ENCODE measurements at places on chromosomes 4 and X. TPM values are rescaled to one million over a fixed set of nuclear protein-coding genes. Genes with fewer than 3 reads are reported as not detected.

ELOVL6 gene
- 2.9 TPM for total RNA-seq

STOX2 gene
- 8.6 TPM for total RNA-seq

CPLX1 gene
- total RNA-seq = 1.6 TPM

CCNB3 gene
- total RNA-seq = 0.35 TPM

ETDB gene
- not detected for total RNA-seq

ZNF518B gene
- total RNA-seq = 3.3 TPM

COL25A1 gene
- 0.46 TPM for total RNA-seq

GCNA gene
- 2.0 TPM for total RNA-seq

RIPPLY1 gene
- total RNA-seq = not detected

IRF2 gene
- total RNA-seq = 16.1 TPM

DNA sequence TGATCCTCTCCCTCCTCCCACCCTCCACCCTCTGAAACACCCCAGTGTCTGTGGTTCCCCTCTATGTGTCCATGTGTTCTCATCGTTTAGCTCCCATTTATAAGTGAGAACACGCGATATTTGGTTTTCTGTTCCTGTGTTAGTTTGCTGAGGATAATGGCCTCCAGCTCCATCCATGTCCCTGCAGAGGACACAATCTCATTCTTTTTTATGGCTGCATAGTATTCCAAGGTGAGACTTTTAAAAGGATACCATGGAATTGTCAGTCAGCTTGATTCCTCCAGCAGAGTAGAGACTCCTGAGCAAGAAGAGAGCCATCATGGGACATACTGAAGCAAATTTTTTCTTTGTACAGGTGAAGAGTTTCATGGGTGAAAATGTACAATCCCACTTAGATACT lies 38.8 kb upstream of the MTM1 start:
- no peak for DNase-seq

DNA sequence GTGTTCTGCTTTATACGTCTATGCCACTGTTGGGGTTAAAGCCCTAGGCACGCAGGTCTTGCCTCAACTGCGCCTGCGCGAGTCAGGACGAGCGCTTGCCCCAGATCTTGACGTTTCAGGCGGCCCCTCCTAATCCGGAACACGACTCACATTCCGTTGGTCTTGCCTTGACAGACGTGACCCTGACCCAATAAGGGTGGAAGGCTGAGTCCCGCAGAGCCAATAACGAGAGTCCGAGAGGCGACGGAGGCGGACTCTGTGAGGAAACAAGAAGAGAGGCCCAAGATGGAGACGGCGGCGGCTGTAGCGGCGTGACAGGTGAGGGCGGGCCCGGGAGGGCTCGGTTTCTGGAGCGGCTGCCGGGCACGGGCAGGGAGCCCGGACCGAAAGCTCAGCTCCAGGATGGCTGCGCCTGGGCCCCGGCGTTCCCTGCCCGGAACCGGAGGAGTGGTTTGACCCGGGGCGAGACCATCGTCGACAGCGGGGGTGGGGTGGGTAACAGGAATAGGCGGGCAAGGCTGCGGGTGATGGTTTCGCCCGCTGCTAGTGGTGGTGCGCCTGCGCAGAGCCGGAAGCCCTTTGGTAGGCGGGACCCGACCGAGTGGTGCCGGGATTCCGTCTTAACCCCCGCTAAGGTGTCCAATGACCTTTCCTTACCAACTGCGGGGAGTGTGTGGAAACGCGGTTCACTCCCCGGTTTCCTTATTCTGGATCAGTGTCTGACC lies at the start of gene ARAF:
Gene ARAF (plus strand): TSS at position 272 of the 725 bp plus-strand sequence. CDS start 1,763 bp downstream, outside the sequence.
- peak; percentile 98 for DNase-seq

DNA sequence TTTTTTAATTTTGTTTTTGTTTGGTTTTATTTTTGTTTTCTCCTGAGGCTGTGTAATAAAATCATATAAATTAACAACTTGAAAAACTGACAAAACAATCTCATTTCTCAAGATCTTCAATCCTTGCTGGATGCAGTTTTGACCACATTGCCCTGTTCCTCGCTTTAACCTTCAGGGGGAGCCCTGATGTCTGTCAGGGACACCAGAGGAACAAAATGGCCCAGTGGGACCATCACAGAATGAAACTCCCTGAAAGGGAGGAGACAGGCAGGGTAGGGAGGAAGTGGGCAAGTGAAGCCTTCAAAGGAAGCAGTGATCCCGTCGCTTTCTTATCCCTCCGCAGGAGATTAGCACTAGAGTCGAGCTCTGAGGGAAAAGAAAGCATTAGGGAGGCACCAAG lies 274.9 kb upstream of the LDB2 start:
- DNase-seq = no peak

- no peak for DNase-seq
Observed at GRCh38 chrX:71067712-71068043, 456 bp downstream of the SNX12 start.

DNA sequence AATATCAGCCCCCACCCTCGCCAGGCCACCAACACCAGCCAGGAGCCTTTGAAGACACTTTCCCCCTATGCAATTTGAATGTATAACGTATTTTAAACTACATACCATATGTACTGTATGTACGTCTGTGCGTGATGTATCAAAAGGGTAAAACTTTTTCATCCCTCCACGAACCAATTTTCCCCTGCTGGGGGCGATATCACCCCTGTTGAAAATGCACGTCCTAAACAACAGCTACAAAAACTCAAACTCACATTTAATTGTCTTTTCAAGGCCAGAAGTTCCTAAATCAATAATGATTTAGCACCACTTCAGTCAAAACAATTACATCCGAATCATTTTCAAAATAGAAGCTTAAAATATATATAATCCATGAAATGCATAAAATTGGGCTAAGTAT lies 1.4 kb downstream of the VEGFD start:
- no peak for DNase-seq

GRCh38 chr4:151940291-151940690 lies 179.5 kb upstream of the GATB start:
- no peak for DNase-seq

DNA sequence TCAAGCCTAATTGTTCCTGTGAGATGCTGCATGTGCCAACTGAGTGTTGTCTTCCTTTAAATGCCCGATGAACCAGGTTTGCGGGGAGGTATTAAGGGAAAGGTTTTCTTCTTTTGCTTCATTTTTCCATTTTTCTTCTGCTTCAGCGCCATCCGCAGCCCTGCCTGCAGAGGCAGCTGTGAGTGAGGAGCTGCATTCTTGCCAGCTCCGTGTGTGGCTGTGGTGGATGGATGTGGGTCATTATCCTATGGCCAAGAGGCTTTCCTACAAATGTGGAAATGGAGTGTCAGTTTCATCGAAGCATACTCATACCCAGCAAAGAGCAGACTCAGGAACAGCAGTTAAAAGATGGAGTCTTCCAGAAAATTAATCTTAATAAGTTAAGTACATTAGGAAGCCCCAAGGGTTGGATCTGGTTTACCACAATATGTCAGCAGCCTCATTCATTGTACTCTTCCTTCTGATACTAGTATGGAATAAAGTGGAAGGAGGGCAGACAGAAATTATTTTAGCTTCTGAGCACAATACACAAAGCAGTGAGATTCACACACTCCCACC lies 37.6 kb downstream of the TNIP3 start:
- DNase-seq = no peak

DNA sequence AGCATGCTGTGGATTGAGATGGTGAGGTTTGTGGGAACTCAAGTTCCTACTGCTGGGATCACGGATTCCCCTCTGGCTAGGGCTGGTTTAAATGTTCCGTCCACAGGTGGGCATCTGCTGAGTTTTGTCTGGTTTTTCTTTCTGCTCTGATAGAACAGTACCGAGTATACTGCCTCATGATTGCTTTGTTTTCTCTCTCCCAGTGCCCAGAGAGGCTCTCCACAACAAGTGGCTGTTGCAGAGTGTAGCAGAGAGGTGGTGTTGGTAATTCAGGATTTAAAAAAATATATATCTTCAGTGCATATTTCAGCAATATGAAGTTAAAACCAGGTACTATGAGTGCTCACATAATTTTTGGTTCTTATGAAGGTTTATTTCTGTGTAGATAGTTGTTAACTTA lies 213.7 kb downstream of the TEX13C start:
- no peak for DNase-seq

GRCh38 chr4:102546635-102547034 lies 45.5 kb downstream of the NFKB1 start:
- no peak for DNase-seq

DNA sequence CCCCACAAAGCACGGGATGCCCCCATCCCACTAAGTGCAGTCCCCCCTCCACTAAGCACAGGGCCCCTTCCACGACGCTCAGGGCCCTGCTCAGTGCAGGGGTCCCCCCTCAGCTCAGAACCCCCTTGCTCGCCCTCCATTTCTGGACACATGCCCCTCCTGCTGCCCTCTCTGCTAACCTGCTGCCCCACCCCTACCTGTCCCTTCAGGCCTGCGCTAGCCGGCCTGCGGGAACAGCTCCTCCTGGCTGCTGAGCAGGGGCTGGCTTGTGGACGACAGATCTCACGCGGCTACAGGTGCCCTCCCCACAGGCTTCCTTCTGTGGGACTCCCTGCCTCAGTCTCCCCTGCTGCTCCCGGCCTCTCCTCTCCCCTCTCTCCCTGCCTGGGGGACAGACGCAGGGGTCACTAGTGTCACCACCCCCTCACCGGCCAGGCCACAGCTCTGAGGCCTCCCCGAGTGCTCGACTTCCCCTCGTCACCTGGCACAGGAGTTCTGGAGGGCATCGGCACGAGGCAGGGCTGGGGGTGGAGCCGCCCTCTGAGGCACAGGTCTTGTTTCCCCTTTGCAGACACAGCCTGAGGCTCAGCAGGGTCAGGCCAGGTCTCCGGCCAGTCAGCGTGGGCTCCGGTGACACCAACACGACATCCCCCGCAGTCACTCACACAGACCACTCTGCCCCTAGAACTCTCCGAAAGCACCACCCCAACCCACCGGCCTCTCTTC lies 21.6 kb downstream of the GAK start:
- peak; percentile 46 for DNase-seq

GRCh38 chr4:118683513-118683912 lies 1.7 kb upstream of the METTL14 start:
- no peak for DNase-seq

DNA sequence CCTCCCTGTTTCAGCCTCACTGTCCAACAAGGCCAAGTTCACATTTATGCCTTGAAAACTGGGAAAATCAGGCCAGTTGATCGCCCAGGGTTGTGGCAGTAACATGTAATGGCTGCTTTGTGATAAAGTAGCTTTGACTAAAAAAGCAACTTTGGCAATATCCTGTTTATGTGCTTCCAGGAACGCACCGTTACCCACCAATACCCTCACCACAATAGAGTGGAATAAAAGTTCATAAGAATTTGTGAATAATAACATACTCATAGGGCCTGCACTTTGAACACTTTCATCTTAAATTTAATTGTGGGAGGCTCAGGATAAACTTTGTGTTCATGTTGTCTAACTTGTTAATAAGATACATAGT lies 80.7 kb upstream of the MAML3 start:
- DNase-seq = no peak

DNA sequence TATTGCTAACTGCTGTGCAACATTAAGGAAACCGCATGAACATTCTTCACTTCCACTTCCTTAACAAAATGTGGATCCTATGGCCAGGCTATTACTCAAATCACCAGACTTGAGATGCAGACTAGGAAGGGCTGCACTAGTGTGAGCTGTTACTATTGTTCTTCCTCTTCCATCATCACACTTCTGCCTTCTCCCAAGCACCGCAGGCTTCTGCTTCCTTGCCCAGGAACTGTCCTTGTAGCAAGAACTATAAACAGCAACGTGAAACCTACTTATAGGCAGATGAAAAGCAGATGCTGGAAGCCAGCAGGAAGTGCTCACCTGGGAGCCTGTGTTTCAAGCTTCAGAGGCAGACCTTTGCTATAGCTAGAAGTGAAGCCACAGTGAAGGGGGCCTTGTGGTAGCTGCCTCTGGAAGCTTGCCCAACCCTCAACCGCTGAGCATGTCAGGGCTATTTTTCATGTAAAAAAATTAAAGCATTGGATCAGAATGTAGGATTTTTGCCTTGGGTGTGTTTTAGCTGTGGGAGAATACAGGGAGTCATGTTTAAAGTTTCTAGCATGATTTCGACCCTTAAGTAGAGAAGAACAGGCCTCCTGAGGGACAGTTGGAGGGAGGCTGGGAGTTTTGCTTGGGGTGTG lies 43.9 kb downstream of the CLNK start:
- DNase-seq = no peak

DNA sequence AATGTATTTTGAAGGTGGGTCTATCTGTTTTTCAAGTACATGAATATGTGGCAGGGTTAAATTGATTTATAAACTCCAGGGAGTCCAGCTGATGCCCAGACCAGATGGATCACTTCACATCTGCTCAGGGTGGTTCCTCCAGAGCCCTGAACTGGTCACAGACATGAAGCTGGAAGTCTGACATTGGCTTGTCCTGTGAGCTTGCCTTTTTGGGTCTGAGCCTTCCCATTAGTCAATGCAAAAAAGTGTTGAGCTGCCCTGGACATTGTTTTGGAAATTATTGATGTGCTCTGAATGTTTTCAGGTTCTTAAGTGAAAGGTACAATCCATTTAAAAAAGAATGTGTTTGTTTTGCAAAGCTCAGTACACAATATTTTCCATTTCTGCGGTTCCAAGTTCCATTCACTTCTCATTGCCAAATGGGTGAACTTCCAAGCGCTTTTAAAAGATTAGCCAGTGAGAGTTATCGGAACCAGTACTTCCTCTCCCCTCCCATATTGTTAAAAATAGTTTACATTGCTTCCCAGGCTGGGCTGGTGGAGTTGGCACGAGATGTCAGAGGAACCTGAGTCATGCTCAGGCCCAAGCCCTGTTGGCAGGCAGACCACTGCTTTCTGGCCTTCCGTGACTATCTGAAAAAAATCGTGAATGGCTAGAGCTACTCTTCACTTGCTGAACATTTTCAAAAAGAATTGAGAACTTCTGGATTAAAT lies 52.1 kb downstream of the PDGFRA start:
- DNase-seq = peak; percentile 79

DNA sequence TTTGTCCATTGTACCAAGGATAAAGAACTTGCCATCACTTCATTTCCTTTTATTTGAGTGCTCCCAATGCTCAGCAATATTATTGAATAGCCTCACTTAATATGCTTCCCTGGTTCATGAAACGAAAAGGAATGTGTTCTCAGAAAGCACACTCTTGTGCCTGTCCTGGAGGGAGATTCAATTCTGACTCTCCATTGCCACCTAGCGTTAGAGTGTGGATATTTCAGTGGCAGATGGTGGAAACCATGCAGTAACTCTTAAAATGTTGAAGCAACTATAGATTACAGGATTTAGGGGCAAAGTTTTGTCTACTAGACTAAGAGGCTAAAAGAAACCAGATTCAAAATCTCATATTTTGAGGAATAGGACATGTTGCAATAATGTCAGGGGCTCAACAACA lies 36.0 kb downstream of the GAB3 start:
- DNase-seq = no peak
